Renal pelvis (tissue), 12 donors: ENCODE measurements at places on chromosomes 12 and 14. TPM values are rescaled to one million over a fixed set of nuclear protein-coding genes. Genes with fewer than 3 reads are reported as not detected.
A peak's percentile ranks its signal among the peaks of the same experiment; 100 is the strongest.

ERP27 gene
- polyA plus RNA-seq = 23.0 TPM

NTN4 gene
- polyA plus RNA-seq = 126 TPM

GRCh38 chr14:60317609-60318008 is 68.6 kb downstream of the PPM1A start:
- no peak for DNase-seq

- DNase-seq = no peak
Observed at GRCh38 chr12:89700191-89700810, 8.3 kb downstream of the ATP2B1 start.

- no peak for DNase-seq
Observed at GRCh38 chr14:99426813-99427346, 53.8 kb downstream of the SETD3 start.

- DNase-seq = no peak
Observed at GRCh38 chr12:22409377-22410164, 75.1 kb upstream of the ST8SIA1 start.

DNA sequence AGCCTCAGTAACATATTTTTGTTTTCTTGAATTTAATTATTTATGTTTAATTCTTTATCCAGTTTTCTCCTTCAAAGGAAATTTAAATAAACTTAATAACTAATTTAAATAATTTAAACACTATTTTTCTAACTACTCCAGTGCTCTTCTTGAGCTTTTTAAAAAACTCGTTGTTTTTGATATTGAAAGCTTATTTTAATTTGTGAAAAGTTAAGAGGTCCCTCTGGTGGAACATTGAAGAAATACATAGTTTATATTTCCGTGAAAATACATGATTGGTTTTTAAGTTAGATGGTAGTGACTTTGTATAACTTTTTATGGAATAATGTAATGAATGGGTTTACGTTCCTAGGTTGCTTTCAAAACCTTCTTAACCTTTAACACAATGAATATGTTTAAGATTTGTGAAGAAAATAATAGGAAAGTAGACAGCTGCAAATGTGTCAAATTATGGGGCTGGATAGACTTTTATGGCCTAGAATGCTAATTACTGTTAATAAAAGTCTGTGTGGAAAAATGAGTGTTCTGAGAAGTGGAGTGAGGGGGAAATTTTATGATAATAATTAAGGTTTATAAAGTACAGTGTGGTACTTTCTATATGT is 45.9 kb upstream of the MSRB3 start:
- peak; percentile 12 for DNase-seq

DNA sequence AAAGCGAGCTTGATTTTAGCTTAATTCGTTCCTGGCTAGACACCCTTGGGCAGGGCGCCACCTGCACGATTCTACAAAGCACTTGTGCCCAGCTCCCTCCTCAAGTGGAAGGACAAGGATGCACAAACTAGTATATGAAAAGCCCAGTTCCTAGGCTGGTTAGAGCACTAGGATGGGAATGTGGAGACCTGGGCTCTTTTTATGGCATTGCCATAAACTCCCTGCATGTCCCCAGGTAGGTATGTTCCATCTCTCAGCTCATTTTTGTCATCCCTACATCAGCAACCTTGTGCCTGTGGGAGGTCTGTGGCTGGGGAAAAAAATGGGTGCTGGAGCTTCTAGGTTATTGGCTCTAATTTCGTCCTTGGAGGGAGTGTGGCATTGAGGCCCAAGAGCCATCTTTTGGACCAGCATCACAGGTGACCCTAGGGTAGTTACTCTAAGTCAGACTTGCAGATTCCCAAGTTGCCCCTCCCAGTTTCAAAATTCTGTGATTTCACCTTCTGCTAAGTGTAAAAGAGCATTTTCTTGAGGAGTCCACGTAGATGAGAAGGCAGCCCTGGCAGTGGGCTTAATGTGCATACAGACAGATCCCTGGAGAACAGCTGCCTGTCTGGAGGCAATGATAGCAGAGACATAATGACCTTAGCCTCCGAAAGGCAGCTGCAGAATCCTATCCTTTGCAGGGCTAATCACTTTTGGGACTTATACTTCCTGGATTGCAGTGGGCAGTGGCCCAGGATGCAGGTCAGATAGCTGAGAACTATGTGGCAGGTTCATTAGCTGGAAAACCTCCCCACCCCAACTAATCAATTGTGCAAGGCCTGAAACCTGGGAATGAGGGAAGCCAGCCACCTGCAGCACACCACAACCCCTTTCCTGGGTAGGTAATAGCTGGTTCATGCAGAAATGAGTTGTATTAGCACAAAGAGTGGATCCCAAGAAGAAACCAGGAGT is 47.6 kb upstream of the BDKRB2 start:
- no peak for DNase-seq
